ENCODE measurements at places on chromosomes 13 and 19.

- DNase-seq, result no peak
- peak overlapping the region; percentile 58 for H3K27ac ChIP-seq
- H3K27me3 ChIP-seq, result no peaks in the 10 kb centered on the region
- H3K36me3 ChIP-seq, result peaks cover 7% of the 10 kb centered on the region
These were observed 904 bp upstream of the GIPC1 start for GRCh38 chr19:14496834-14497227.

DNA sequence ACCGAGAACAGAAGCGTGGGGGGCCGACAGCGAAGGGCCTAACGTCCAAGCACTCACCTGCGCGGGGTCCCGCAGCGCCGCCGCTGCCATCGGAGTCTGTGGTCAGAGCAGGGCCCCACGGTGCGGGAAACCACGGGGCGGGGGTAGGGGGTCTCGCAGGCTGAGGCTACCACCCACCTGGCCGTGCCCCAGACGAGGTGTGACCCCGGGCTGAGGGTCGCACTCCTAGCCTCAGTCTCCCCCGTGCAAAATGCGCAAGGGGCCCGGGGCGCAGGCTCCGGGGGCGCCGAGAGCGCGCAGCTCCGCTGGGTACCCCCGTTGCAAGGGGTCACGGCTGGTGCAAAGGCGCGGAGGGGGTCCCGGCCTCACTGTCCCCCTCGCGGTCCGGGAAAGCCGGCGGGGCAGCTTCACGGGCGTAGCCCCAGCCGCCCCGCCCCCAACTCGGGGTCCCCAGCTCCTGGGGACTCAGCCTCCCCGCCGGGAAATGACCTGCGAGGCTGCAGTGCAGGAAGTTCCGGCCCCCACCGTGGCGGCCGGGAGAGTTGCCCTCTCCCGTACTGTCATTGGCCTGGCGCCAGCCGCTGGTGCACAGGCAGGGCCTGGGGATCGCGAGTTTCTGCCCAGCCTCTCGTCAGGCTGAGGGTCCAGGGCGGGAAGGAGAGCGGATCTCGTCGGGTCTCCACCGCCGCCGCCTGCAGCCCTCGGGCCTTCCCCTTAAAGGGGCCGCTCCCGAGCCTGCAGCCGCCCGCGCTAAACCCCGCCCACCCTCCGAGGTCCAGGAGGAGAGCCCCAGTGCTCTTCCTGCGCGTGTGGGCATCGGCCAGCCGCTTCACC, at the start of gene ZNF792:
ZNF792 (minus strand) TSS at position 657 of the 834 bp plus-strand sequence; CDS start at position 90, 567 bp downstream.
- DNase-seq, result peak; percentile 57
- peak within 1 kb of the TSS; percentile 53 for H3K27ac ChIP-seq
- H3K27me3 ChIP-seq, result peaks cover 11% of the 10 kb centered on the region
- H3K36me3 ChIP-seq, result peaks cover 32% of the 10 kb centered on the region

GRCh38 chr19:51760697-51761356, at the start of gene FPR2:
Gene FPR2, plus strand, starts transcription at chr19:51761180. Its CDS starts 7,479 bp downstream, at chr19:51768659.
- H3K27me3 ChIP-seq, result no peaks in the 10 kb centered on the region
- no peak within 1 kb of the TSS for H3K4me3 ChIP-seq
- no peak for DNase-seq
- no peaks in the 10 kb centered on the region for H3K36me3 ChIP-seq
- H3K4me1 ChIP-seq, result no peaks in the 10 kb centered on the region

- no peak for DNase-seq
- no peaks in the 10 kb centered on the region for H3K36me3 ChIP-seq
- H3K27me3 ChIP-seq, result no peaks in the 10 kb centered on the region
- H3K4me1 ChIP-seq, result no peaks in the 10 kb centered on the region
- H3K27ac ChIP-seq, result no peak overlapping the region
These were observed 335.7 kb downstream of the DCT start for GRCh38 chr13:94143624-94144350.

DNA sequence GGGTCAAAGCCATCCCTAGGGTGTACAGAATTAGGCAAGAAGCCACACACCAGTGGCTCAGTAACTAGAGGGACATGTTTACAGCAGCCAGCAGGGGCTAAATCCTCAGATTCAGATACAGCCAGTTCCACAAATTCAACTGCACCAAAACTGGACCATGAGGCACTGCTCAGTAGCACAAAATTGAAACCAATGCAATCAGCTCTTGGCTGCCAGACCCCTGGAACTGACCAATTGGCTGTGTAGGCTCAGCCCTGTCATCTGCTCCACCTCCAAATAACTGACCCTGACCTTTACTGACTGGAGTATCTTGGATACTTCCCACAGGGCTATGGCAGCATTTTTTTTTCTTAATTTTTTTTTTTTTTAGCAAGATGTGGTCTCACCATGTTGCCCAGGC, 226.5 kb downstream of the FOXO1 start:
- H3K4me1 ChIP-seq, result no peaks in the 10 kb centered on the region
- H3K27ac ChIP-seq, result no peak overlapping the region
- H3K4me3 ChIP-seq, result no peak overlapping the region
- H3K27me3 ChIP-seq, result no peaks in the 10 kb centered on the region
- no peaks in the 10 kb centered on the region for H3K36me3 ChIP-seq

- H3K27ac ChIP-seq, result no peak overlapping the region
- H3K4me1 ChIP-seq, result no peaks in the 10 kb centered on the region
- H3K4me3 ChIP-seq, result no peak overlapping the region
- DNase-seq, result no peak
These were observed 840.2 kb downstream of the UQCRFS1 start for GRCh38 chr19:28372576-28373247.

- no peaks in the 10 kb centered on the region for H3K4me1 ChIP-seq
- H3K27me3 ChIP-seq, result no peaks in the 10 kb centered on the region
- H3K4me3 ChIP-seq, result no peak overlapping the region
- no peak for DNase-seq
- no peak overlapping the region for H3K27ac ChIP-seq
These were observed 44.5 kb downstream of the SCEL start for GRCh38 chr13:77579959-77580358.

GRCh38 chr13:78657699-78658629, 991 bp downstream of the OBI1 start:
- peak overlapping the region; percentile 95 for H3K27ac ChIP-seq
- H3K4me1 ChIP-seq, result peaks cover 45% of the 10 kb centered on the region
- H3K36me3 ChIP-seq, result peaks cover 9% of the 10 kb centered on the region
- no peaks in the 10 kb centered on the region for H3K27me3 ChIP-seq

DNA sequence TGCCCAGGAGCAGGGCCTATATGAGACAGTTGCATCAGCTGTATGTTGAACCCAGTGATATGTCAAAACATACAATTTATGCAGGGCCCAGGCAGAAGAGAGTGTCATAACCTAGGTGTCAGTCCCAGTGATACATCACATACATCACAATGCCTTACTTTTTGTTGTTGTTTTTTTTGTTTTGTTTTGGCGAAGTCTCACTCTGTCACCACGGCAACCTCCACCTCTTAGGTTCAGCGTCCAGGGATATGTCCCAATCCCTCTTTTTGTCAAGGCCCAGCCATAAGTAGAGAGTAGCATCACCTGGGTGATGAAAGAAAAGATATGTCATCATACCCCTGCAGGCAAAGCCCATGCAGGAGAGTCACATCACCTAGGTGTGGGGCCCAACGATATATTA, 56.8 kb upstream of the ZNF730 start:
- DNase-seq, result no peak
- no peaks in the 10 kb centered on the region for H3K27me3 ChIP-seq
- no peak overlapping the region for H3K4me3 ChIP-seq
- no peak overlapping the region for H3K27ac ChIP-seq
- H3K4me1 ChIP-seq, result no peaks in the 10 kb centered on the region

DNA sequence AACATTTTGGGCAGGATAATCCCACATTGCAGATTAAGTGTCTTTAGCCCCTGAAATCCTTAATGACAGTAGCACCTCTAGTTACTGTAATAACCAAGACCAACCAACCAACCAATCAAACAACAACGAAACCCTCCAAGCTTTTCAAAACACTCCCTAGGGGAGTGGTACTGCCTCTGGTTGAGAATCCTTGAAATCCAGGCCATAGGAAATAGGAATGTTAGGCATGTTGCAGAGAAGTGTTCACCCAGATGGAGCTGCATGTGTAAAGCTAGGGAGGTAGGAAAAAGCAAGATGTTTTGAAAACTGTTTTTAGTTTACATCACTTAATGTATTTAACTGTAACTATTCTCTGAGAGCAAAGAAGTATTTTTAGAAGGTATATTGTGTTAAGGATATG, 4.5 kb downstream of the LACC1 start:
- H3K36me3 ChIP-seq, result no peaks in the 10 kb centered on the region
- no peak overlapping the region for H3K27ac ChIP-seq
- no peak for DNase-seq
- no peak overlapping the region for H3K4me3 ChIP-seq

DNA sequence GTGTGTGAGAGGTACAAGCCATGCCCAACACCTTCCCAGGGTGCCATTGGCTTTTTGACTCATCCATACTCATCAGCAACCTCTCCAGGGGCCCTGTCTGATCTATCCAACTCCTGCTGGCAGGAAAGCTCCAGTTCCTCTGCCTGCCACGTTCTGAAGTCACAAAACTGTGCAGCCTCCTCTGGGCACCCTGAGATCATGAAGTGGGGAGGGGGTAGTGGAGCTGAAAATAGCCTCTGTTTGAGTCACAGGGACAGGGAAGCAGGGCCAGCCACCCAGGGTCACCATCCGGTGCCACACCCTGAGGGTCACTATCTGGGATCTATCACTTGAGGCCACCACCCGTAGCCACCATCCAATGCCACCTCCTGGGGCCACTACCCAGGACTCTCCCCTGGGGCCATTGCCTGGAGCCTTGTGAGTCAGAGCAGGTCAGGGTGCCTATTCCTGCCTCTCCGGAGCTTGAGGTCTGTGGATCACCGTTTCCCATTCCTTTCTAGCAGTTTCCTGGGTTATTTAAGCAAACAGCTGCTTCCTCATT, 172.1 kb downstream of the NUFIP1 start:
- no peak for DNase-seq
- H3K4me1 ChIP-seq, result no peaks in the 10 kb centered on the region
- no peaks in the 10 kb centered on the region for H3K36me3 ChIP-seq
- peaks cover 12% of the 10 kb centered on the region for H3K27me3 ChIP-seq
- no peak overlapping the region for H3K4me3 ChIP-seq

- H3K36me3 ChIP-seq, result peaks cover 11% of the 10 kb centered on the region
- no peak overlapping the region for H3K27ac ChIP-seq
- H3K4me3 ChIP-seq, result no peak overlapping the region
- H3K27me3 ChIP-seq, result no peaks in the 10 kb centered on the region
- no peak for DNase-seq
These were observed 2.8 kb upstream of the MKNK2 start for GRCh38 chr19:2053601-2054389.

DNA sequence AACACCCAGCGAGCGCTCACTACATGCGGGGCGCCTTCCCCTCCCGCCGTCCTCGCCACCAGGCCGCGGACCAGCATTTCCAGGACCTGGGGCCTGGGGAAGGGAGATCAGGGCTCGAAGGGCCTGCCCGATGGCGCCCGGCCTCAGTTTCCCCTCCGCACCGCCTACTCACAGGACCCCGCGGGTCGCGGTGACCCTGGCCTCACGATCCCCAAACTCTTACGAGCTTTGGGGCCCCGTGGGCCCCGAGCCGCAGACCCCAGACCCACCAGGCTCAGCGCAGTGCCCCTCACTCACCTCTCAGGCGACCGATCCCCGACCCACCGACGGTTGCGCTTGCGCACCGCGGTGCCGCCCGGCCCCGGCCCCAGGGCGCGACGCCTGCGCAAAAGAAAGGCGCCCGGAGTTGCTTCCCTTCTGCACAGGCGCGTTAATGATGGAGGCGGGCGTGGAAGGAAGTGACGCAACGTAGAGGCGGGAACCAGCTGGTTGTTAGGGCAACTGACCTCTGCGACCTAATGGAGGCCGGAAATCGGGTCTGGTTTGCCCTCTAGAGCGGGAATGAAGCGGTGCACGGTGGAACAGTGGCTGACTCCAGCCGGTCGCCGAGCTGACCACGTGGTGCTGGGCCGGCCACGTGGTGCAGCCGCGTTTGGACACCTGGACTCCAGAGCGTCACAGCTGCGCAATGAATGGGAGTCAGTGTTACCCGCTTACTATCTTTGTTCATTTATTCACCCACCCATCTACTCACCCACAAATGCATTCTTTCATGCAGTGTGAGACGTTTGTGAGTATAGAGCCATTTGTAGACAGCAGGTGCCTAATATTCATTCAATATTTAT, at the start of gene SGTA:
SGTA (minus strand) TSS at position 338 of the 845 bp plus-strand sequence. CDS start 14,205 bp downstream, outside the sequence.
- peak within 1 kb of the TSS; percentile 80 for H3K4me3 ChIP-seq
- peaks cover 32% of the 10 kb centered on the region for H3K36me3 ChIP-seq
- no peaks in the 10 kb centered on the region for H3K27me3 ChIP-seq
- peak within 1 kb of the TSS; percentile 85 for H3K27ac ChIP-seq

DNA sequence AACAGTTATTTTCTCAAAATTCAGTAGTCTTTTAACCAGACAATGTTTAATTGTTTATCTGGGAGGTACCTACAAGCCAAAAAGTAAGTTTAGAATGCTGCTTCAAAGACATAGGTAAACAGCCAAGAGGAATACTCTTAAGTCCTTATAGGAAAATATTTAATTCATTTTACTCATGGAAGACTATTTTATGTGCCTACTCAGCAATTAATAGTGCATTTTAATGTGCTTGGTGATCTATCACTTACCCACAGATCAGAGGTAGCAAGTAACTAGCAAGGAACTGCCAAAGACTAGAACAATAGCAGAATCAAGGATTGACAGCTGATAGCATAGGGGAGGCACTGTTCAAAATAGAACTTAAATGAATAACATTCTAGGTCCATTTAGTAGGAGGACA, 60.4 kb downstream of the DNAJC15 start:
- H3K27ac ChIP-seq, result no peak overlapping the region
- no peak for DNase-seq
- no peak overlapping the region for H3K4me3 ChIP-seq
- H3K27me3 ChIP-seq, result no peaks in the 10 kb centered on the region
- no peaks in the 10 kb centered on the region for H3K4me1 ChIP-seq

- H3K27me3 ChIP-seq, result no peaks in the 10 kb centered on the region
- H3K27ac ChIP-seq, result no peak overlapping the region
- DNase-seq, result no peak
- peaks cover 47% of the 10 kb centered on the region for H3K36me3 ChIP-seq
These were observed 28.2 kb downstream of the CKM start for GRCh38 chr19:45294291-45295029.

DNA sequence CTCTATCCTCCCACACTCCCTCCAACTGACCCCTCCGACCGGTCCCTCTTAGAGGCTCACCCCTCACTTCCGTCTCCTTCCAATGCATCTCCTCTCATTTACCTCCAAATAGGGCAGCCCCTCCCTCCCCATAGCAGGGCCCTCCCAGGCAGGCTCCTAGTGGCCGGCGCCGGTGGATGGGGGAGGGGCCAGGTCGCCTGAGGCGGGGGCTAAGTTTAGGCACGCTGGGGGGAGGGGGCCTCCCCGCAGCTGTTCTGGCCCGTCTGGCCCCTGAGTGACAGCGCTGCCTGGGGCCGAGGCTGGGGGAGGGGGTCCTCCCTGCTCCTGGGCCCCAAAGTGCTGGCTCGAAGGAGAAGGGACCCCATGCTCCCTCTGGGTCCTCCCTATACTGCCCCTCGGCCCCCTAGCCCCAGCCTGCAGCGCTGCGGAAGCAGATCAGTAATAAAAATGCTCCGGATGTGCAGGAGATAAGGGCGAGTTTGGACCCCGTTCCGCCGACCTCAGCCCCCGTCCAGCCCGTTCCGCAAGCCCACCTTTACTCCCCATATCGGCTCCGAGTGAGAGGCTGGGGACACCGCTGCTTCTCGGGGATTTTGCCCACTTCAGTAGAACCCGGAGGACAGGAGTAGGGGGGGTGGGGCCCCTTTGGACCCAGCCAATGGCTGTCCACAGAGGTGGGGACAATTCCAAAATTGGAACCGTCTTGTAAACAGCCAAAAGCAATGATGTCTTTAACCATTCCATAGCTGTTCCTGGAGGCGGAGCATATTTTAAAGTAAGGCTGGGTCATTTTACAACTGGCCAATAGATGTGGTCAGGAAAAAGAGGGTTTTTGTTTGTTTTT, 4.0 kb downstream of the RTN2 start:
- no peaks in the 10 kb centered on the region for H3K36me3 ChIP-seq
- H3K27ac ChIP-seq, result no peak overlapping the region
- no peak for DNase-seq
- peaks cover 16% of the 10 kb centered on the region for H3K4me1 ChIP-seq

Measured in DND-41 (cell line).